ENCODE measurements at places on chromosomes 11 and 22.
A peak's percentile ranks its signal among the peaks of the same experiment; 100 is the strongest.

DNA sequence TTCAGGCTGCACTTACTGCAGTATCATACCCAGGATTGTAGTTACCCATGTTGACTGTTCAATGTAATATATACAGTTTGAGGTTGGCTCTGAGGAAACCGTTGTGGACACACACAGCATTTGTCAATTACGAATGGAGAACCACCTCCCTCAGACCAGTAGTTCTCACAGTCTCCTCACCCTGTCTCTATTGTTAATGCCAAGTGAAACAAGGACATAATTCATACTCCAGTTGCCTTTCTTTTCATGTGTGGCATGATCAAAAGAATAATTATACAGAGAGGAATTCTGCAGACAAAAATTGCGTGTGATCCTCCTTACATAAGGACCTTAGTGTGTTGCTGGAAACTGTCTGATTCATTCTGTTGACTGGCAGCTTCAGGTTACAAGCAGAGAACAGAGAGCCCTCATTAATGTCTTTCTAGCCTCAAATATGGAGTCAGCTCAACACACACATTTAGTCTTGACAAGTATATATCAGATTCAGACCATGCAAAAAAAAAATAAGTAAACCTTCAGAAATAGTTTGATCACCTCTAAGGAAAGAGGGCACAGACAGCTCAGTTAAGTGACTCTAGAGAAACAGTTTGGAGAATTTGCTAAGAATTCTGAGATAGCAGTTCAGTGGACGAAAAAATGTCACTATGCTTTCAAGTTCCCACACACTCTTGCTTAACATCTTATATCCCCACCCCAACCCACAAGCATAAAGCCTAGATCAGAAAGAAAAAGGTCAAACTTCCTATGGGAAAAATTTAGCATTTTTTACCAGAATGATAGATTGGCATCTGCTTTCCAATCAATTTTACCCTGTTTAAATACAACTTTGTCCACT lies 96.1 kb downstream of the MAML2 start:
- DNase-seq = no peak

DNA sequence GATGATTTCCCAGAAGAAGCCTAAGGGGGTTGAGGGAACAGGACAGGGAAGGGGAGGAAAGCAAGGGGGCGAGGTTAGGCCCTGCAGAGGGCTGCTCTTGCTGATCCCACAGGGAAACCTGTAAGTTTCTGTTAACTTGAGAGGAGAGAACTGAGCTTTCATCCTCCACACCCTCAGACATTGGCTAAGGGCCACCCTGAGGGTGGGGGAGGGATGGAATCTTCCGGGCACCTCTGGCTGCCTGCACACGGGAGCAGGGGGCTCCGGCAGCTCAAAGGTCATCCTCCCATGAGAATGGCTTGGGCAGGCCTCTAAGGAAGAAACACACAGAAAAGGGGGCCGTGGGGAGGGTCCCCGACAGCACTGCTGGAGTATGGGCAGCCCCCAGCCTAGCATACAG lies 108.1 kb downstream of the TSPAN18 start:
- no peak for DNase-seq

GRCh38 chr22:25148149-25148691 lies 51.4 kb upstream of the CRYBB3 start:
- no peak for DNase-seq

DNA sequence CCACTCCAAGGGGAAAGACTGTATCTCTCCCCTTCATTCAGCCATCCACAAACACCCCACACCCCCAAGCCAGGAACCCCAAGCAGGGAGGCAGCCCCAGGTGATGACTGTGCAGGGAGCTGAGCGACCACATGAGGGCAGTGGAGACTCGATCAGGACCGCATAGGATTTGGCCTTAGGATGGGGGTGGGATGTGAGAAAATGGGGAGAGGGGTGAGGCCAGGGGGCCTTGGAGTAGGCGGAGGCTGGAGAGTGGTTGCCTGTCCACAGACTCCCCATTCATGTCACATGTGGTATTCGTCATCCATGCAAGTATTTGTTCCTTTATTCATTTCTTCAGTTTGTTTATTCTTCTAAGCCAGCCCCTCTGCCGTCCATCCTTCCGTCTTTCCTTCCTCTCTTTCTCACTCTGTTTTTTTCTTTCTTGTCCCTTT lies 2.7 kb upstream of the RHOD start:
- DNase-seq = peak; percentile 22

DNA sequence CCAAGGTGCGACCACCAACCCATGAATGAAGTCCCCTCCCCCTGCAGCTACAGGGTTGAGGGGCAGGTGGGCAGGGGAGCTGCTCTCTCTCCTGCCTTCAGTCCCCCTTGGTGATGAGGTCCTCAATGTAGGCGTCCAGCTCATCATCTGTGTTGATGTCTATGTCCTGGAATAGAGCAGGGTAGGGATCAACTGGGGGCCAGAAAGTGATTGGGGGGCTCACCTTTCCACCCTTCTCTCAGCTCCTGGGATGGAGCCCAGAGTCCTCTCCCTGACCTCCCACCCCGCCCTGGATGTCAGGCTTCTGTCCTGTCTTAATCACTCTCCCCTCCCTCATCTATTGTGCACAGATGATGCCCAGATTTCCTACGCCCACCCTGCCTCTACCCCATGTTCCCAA lies 41.9 kb downstream of the MORC2 start:
- no peak for DNase-seq

GRCh38 chr11:12684816-12685215 lies 10.6 kb downstream of the TEAD1 start:
- DNase-seq = no peak

DNA sequence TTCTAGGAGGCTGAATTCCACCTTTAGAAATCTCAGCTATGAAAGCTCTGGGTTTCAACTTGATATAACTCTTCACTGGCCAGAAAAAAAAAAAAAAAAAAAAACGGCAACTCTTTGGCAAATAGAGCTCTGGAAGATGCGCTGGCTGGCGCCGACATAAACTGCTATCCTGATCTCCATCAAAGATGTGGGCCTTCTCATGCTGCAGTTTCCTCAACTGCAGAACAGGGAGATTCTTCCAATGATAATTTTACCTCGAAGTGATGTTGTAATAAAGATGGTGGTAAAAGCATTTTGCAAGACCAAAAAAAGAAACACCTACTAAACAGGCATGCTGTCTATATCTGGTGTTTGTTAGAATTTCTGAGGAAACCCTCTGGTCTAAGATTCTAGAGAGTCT lies 20.3 kb downstream of the FLI1 start:
- no peak for DNase-seq

DNA sequence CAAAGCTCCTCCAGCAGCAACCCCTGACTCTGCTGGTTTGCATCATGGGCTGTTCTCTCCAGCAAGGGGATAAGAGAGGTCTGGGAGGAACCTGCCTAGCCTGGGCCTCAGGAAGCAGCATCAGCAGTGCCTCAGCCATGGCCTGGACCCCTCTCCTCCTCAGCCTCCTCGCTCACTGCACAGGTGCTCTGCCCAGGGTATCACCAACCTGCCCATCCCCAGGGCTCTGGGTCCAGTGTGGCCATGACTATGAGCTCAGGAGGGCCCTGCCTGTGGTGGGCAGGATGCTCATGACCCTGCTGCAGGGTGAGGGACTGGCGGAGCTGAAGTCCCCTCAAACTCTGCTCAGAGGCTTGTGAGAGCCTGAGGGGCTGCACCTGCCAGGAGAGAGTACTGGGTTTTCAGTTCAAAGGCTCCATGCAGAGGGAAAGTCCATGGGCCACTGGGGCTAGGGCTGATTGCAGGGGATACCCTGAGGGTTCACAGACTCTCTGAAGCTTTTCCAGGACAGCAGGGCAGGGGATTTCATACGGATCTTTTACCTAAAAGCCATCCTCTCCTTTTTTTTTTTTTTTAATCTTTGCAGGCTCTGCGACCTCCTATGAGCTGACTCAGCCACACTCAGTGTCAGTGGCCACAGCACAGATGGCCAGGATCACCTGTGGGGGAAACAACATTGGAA lies 115.8 kb upstream of the IGLL5 start:
- no peak for DNase-seq

- no peak for DNase-seq
Observed at GRCh38 chr11:104098132-104098531, 61.7 kb downstream of the DDI1 start.

DNA sequence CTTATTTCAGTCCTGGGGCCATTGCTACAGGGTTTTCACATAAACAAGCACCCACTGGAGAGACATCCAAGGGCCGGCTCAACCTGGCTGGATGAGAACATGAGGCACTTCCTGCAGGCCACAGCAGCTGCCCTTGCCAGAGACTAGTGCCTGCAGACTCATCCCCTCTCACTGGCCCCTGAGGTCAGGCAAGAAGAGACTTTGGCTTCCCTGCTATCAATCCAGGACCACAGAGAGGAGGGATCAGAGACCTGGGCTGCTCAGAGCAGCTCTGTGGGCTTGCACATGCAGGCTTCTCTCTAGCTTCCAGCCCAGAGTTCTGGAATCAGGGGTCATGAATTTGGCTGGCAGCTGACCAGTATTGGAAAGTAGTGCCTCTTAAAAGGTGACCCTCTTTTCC lies 79.5 kb downstream of the CABIN1 start:
- no peak for DNase-seq

- DNase-seq = no peak
Observed at GRCh38 chr11:73195191-73196007, 22.7 kb upstream of the P2RY2 start.

- DNase-seq = no peak
Observed at GRCh38 chr11:34570584-34570983, 50.3 kb upstream of the EHF start.

DNA sequence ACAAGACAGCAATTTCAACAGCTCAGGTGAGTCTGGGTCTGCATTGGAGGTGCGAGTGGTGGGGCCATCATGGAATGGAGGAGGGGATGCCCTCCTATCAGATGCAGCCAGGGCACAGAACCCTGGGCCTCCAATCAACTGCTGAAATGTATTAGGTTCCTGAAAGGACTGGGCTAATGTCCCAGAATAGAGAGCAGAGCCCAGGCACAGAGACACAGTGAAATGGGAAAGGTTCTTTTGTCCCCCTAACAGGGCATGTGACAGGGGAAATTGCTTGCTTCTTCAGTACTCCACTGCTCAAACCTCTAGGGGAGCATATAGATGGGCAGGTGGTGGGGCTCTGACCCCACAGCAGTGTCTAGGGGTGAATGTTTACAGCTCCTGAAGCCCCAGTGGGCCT lies 87.3 kb upstream of the CLPB start:
- DNase-seq = no peak

DNA sequence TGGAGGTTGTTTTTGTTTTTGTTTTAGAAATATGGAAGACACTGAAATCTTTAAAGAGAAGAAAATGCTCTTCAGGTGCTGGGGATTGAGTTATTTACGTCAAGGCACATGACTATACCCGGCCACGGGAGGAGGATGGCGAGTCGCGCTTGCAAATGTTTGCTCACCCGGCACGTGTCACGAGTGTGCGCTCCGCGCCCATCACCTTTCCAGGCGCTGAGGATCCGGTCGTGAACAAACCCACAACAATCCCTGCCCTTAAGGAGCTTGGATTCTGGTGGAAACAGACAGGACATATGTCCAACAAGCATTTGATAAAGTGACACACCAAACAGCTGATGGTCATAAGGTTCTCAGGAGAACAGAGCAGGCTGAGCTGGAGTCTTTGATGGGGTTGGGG lies 715.5 kb downstream of the BRD1 start:
- DNase-seq = no peak

DNA sequence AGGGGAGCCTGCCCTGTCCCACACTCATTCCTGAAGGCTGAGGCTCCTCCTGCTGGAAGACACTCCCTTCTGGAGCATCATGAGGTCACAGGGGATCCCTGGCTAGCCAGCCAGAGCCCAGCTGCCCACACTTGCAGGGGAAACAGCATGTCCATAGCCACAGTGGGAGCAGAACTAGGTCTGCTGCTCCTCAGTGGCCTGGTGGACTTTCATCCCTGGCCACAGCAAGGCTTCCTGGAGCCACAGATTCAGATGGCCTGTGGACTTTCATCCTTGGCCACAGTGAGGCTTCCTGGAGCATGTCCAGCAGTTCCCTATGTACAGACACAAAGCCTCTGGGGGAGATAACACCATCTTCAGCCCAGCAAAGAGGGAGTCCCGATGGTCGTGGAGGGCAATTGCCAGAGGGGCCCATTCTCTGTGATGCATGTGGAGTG lies 5.9 kb upstream of the APOL6 start:
- no peak for DNase-seq

- peak; percentile 73 for DNase-seq
Observed at GRCh38 chr11:64204464-64204989, 2.0 kb upstream of the FERMT3 start.

DNA sequence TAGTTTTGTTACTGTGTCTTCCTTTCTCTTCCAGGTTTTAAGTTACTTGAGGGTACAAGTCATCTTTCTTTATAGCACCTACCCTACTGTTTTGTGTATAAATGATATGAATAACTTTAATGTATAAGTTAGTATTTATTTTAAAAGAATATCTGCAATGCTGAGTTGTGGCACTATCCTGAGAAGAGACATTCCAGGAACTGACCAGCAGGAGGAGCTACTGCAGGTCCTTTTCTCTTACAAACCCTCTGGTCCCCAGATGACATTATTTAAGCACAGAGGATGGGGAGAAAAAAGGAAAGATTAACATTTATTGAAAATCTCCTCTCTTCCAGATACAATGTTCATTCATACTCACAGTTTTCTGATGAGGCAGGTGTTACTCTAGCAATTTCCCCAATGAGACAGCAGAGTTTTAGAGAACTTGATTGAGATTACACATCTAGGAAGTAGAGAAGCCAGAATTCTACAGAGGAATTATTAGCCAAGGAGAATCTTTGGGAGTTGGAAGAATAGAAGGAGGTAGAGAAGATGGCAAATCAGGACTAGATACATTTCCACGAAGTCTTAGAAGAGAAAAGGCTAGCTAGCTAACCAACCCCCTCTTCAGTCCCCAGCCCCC lies 541.2 kb upstream of the API5 start:
- DNase-seq = peak; percentile 23

DNA sequence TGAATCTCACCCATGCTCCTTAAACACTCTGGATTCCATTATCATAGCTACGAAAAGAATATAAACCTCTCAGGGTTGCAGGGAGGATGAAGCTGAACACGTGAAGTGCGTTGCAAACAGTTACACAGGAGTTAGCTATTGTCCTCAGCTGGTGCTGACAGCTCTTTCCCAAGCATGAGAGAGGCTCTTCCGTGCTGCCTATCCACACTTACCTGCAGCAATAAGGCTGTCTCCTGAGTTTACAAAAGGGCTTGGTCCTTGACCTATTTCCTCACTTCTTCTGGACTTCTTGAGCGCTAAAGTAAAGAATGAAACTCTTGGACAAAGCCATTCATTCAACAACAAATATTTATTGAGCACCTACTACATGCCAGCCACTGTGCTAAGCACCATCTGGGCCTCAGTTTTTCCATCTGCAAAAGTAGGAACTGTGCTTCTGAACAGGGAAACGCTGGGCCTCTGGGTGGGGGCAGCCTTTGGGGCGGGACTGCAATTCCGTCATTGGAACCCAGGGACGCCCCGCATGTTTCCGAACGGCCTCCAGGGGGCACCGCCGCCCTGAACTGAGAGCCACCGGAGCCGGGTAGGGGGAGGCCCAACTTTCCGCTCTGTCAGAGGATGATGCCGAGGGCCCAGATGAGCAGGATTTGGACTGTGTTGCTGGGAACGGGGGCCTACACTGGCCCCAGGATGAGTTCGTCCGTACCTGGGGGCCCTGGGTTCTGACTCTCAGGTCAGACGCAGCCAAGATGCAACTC lies 651 bp upstream of the ARL2 start:
- DNase-seq = peak; percentile 90

GRCh38 chr11:123357990-123358827 lies 71.9 kb upstream of the GRAMD1B start:
- peak; percentile 82 for DNase-seq

Measured in NCI-H1092 treated with DMSO at 0.1 percent for 48 hours (cell line).